Kidney (tissue), 22 donors: ENCODE measurements at places on chromosomes 3 and 15. TPM values are rescaled to one million over a fixed set of nuclear protein-coding genes. Genes with fewer than 3 reads are reported as not detected.

- no peak for DNase-seq
Observed at GRCh38 chr15:34896183-34896582, 73.4 kb downstream of the AQR start.

The ARF4 gene
- 131 TPM for polyA plus RNA-seq

DNA sequence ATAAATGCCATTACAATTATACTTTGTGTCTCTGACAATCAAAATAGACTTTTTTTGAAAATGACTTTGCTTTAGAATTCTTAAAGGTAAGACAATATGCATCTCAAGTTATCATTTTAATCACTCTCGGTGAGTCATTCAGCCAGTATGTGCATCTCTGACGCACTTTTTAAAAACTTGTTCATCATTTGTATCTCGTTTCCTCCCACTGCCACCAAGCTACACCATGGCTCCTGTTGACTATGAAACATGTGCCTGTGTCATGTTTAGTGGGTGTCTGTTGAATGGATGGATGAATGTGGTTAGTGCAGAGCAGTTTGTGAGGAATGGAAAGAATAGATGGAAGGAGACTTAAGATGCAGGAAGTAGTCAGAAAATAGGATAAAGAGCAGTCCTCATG, 68.6 kb downstream of the ARPP21 start:
- no peak for DNase-seq

- DNase-seq: no peak
Observed at GRCh38 chr15:101188637-101189408, 63.0 kb downstream of the CHSY1 start.

The FBXO45 gene
- polyA plus RNA-seq: 2.5 TPM

DNA sequence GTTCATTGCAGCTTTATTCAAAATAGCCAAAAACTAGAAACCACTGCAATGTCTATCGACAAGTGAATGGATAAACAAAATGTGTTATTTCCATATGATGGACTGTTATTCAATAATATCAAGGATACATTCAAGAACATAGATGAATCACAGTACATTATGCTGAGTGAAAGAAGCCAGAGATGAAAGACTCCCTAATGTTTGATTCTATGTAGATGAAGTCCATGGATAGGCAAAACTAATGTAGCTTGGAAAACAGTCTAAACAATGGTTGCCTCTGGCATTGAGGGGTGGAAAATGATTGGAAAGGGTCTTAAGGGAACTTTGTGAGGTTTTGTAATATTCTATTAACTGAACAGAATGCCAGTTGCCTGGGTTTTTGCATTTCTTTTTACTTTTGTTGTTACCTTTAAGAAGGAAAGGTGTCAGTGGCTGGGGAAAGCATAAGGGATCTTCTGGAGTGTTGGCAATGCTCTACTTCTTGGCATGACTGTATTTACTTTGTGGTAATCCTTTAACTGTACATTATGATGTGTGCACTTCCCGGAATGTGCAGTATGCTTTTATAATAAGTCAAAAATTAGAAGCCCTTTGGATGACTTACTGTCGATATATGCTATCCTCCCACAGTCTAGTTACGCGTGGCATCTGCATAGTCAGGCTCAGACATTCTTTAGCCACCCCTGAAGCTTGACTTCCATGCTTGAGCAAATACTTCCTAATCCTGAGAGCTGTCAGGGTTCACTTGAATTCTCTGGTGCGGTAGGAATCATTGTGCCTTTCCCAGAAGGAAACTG, 20.5 kb upstream of the ATP10A start:
- DNase-seq: peak; percentile 51

DNA sequence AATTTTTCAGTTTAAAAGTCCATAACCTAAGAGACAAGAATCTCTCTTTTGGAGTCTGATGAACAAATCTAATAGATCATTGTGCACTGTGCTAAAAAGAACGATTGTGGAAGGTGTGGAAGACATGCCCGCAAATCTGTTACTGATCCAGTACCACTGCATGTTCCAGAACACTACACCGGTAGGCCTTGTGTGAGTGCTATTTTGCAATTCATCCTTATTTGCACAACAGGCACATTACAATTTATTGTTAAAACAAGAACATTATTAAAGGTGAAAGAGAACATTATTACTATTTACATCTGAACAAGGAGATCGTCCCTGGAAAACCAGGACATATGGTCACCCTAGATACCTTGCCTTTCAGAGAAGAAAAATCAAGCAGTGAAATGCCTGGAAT, 205.7 kb upstream of the NECTIN3 start:
- DNase-seq: no peak

The CNTN6 gene
- polyA plus RNA-seq: 0.11 TPM

DNA sequence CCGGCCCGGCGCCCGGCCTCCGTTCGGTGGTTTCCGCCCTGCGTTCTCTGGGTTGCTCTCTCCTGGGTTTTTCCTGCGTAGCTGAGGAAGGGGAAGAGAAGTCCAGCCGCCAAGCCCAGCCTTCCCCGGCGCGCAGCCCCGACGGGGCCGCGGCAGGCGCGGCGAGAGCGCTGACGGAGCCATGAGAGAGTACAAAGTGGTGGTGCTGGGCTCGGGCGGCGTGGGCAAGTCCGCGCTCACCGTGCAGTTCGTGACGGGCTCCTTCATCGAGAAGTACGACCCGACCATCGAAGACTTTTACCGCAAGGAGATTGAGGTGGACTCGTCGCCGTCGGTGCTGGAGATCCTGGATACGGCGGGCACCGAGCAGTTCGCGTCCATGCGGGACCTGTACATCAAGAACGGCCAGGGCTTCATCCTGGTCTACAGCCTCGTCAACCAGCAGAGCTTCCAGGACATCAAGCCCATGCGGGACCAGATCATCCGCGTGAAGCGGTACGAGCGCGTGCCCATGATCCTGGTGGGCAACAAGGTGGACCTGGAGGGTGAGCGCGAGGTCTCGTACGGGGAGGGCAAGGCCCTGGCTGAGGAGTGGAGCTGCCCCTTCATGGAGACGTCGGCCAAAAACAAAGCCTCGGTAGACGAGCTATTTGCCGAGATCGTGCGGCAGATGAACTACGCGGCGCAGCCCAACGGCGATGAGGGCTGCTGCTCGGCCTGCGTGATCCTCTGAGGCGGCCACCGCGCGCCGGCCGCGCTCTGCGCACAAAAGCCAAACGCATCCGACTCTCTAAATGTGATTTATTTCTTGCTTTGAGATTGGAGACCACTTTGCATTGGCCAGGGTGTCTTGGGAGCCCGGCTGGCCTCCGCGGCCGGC, 727 bp downstream of the RAP2B start:
- peak; percentile 65 for DNase-seq

GRCh38 chr15:31285772-31286261, 40.8 kb upstream of the KLF13 start:
- DNase-seq: no peak

The PCLAF gene
- polyA plus RNA-seq: 1.3 TPM

The CACNA2D2 gene
- polyA plus RNA-seq: 6.0 TPM

DNA sequence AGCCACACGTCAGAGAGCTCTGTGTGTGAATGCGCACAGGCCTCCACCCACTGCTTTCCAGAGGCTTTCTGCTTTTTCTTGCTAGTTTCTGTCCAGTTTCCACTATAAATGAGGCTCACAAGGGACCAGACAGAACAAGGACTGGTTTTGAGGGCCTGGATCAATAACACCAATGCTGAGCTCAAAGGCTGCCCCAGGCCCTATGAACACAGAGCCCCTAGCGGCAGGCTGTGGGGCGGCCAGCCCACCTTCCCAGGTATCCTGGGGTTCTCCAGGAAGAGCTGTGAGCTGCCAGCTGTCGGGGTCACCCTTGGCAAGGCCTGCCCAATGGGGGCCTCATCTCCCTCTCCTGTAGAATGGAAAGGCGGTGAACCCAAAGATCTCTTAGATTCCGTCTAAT, 2.2 kb upstream of the ITIH3 start:
- no peak for DNase-seq

- DNase-seq: no peak
Observed at GRCh38 chr3:14516738-14517345, 23.3 kb downstream of the GRIP2 start.

The GPR149 gene
- not detected for polyA plus RNA-seq

- DNase-seq: no peak
Observed at GRCh38 chr15:34341381-34342212, 1.3 kb downstream of the NOP10 start.

- DNase-seq: no peak
Observed at GRCh38 chr3:101809178-101810021, 30.4 kb downstream of the NXPE3 start.

DNA sequence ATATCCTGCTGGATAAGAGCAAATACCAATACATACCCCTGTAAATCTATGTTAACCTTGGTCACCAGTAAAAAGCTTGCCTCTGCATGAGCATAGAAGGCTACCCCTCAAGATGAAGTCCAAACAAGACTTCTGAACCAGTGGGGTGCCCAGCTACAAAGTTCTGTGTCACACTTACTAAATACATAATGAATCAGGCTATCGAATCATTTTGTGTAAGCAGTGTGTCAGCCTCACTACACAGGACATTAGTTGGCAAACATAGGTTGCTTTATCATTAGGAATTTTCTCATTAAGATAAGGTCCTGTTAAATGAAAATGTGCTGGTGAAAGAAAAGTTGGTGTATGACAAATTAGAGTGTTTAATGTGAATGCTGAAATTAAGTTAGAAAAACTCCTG, 452.0 kb downstream of the MFSD1 start:
- DNase-seq: no peak

- no peak for DNase-seq
Observed at GRCh38 chr3:195203606-195204005, 67.4 kb downstream of the XXYLT1 start.

- DNase-seq: no peak
Observed at GRCh38 chr3:187774185-187774789, 29.0 kb upstream of the BCL6 start.
